ENCODE measurements at places on chromosomes 2 and 18.

DNA sequence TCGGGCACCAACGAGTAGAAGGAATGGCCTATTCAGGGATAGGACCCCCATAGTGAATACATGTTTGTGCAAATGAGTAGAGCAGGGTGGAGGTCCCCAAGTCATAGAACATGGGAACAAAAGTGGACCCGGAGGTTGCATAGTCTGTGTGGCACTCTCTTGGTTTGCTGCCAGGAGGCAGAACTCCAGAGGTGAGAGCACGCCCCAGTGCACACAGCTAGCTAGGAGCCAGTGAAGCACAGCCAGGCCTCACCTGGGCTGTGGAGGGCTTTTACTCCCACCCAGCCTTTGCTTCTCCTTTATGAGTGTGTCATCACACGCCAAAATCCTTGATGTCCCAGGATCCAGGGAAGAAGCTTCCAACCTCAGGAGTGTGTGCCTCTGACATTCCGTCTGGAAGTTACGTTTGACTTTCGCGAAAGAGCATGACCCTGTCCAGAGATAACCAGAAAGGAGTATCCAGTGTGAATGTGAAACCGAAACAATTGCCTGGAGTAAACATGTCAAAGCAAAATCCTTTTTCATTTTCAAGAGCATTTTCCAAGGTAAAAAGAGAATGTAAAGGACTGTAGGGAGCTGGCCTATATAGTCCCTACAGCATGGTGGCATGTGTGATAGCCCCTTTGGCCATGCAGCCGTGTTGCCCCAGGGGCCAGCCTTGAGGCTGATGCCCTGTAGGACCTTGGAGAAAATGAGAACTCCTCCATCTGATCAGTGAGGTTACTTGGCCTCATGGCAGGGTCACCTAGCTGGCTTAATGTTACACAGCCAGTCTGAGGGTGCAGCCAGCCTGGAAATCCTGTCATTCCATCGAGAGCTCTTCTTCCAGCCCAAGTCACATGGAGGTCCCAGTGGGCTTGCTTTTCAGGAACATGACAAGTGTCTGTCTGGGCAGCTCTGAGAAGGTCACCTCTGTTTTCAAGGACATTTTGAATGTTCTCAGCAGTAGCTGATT is 8.8 kb downstream of the TRIB2 start:
- no peak for DNase-seq

DNA sequence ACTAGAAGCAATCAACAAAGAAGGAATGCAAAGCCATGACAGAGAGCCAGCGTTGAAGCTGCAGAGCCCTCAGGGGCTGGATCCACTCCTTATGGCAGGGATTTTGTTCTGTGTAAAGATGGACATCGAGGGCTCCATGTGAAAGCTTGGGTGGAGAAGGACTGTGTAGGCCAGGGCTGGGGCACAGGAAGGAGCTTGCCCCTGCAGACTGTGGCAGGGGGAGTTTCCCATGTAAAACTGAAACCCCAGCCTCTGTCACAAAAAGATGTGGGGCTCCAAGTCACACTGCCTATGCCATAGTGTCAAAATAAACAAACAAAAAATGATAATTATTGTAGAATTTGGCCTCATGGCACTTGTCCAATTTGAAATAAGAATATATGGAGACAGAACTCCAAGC is 408.7 kb upstream of the HS6ST1 start:
- no peak for DNase-seq

GRCh38 chr2:111990375-111990774 is 64.7 kb upstream of the TMEM87B start:
- DNase-seq: no peak

- DNase-seq: no peak
Measured at GRCh38 chr18:48913201-48913600, 37.6 kb downstream of the SMAD7 start.

GRCh38 chr2:97845818-97846217 is 132.4 kb downstream of the ZAP70 start:
- no peak for DNase-seq

DNA sequence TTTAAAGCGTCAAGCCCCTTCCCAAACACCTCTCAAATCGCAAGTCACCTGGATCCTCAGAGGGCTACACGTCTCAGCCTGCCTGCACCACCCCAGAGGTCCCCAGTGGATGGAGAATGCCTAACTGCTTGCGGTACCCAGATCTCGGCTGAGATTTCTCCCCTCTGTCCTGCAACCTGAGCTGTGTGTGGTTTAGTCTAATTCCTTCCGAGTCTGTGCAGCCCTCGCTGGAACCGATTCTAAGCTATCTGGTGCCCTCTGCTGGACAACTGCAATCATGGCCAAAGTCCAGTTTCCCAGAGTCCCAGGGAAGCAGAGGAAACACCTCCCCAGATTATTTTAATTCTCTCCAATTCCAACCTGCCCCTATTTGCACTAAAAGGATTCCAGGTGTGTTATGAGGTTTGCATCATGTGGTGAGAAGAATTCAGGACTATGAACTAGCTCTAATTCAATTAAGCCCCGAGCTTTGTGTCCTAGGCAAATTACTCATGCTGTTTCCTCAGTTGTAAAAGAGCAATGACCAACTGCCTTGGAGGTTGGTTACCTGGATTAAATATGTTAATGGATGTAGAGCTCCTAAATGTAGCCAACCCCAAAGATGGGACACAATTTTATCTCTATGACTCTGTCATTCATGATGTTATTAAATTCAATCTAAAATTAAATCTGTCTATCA is 276.1 kb upstream of the NCKAP5 start:
- peak; percentile 74 for DNase-seq

DNA sequence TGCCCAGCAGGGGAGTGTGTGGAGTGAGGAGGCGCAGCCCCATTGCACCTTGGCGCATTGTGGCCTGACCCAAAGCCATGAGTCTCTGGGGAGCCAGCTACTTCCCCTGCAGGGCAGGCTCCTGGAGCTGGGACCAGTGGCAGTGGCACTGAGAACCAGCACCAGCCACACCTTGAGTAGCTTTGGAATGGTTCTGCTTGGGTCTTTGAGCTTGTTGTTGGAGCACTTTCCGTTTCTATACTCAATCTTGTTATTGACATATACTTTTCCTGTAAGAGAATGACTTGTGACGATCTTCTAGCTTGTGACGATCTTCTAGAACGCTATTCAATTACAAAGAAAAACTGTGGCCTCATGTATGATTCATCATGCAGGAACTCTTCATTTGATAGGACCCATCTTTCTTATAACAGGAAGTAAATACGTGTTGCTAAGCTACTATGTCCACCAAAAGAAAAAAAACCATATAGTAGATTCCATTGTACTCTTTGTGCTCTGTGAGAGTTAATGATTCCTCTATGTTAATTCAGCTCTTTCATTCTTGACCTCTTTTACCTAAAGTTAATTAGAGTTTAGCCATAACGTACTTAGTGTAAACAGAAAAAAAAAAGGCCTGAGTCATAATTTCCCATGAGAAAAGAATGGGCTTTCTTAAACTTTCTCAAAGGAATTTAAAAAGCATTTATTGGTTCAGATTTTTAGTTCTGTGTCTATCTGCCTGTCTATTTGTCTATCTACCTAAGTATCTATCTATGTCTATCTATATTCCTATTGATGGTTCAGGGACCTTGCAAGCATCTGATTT is 113.1 kb downstream of the GATA6 start:
- DNase-seq: peak; percentile 1
